ENCODE measurements at places on chromosomes 6 and 20. TPM values are rescaled to one million over a fixed set of nuclear protein-coding genes. Genes with fewer than 3 reads are reported as not detected.

The HLA-DRA gene
- total RNA-seq = 2.1 TPM

GRCh38 chr6:40349901-40350746, 237.0 kb downstream of the LRFN2 start:
- DNase-seq = peak; percentile 31

DNA sequence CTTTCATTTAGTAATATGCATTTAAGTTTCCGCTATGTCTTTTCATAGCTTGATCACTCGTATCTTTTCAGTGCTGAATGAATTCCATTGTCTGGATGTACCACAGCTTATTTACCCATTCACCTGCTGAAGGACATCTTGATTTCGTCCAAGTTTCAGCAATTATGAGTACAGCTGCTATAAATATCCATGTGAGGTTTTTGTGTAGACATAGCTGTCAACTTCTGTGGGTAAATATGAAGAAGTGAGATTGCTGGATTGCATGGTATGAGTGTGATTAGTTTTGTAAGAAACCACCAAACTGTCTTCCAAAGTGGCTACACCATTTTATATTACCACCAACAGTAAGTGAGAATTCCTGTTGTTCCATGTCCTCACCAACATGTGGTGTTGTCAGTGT, 79.2 kb upstream of the STMND1 start:
- no peak for DNase-seq

- DNase-seq = no peak
These were observed 65.9 kb downstream of the PTPN1 start for GRCh38 chr20:50575865-50576720.

The HLA-DRB1 gene
- total RNA-seq = 88.9 TPM

The FAM209B gene
- total RNA-seq = not detected

DNA sequence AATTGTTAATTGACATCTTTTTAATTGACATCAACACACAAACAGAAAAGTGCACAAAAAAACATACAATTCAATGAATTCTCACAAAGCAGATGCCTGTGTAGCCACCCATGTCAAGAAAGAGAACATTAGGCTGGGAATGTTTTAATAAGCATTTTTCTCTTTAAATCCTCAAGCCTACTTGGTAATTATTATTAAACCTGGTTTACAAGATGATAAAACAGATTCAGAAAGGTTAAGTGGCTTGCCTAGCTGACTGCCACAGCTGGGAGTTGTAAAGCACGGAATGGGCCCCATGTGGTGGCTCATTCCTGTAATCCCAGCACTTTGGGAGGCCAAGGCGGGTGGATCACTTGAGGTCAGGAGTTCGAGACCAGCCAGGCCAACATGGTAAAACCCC, 90.0 kb upstream of the AKAP12 start:
- no peak for DNase-seq

The C6orf163 gene
- 4.7 TPM for total RNA-seq

DNA sequence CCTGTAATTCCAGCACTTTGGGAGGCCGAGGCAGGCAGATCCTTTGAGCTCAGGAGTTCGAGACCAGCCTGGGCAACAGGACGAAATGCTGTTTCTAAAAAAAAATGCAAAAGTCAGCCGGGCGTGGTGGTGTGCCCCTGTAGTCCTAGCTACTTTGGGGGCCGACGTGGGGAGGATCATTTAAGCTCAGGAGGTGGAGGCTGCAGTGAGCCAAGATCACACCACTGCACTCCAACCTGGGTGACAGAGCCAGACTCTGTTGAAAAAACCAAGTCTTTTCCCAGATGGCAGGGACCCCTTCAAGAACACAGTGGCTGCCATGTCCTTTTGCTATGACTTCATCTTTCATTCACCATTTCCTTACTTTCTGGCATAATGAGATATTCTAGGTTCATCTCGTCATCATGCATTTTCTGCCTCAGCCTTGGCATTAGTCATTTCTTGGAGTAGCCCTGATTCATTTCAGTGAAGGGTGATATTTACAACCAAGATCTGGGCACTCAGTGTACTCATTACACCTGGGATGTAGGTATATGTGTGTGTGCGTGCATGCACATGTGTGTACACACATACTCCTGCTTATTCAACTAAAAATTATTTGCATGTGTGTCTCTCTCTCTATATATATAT, 61.4 kb upstream of the TOX2 start:
- no peak for DNase-seq

DNA sequence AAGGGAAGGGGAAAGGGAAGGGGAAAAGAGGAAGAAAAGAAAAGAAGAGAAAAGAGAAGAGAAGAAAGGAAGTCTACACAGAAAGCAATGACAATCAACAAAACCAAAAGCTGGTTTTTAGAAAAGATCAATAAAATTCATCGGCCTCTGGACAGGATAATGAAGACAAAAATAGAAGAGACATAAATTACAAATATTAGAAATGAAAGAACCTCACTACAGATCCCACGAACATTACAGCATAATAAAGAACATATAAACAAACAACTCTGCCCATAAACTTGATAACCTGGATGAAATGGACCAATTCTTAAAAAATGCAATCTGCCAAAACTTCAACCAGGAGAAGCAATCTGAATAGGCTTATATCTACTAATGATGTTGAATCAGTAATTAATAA, 20.7 kb upstream of the ASF1A start:
- DNase-seq = no peak
